ENCODE measurements at places on chromosomes 3 and 15.

DNA sequence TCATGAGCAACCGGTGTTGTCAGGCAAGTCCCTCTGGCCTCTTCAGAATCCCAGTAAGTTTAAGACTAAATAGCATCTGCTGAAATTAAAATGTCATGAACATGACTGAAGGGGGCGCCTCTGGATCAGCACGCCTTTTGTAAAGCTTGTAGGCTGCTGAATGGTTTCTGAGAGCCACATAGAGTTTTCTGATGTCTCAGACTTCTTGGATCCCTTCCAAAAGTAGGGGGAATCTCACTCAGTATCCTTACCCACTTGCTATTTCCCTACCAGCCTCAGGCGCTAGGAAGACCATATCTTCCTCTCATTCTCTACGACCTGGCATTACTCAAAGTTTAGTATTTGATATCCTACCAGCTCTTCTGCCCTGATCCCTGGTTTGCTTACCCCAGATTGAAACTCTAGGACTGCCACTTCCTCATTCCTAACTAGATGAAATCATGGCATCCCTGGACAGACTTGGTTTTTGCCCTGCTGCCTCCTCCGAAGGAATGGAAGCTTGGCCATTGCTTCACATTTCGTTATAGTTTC, 62.7 kb upstream of the CD47 start:
- DNase-seq = peak; percentile 12

DNA sequence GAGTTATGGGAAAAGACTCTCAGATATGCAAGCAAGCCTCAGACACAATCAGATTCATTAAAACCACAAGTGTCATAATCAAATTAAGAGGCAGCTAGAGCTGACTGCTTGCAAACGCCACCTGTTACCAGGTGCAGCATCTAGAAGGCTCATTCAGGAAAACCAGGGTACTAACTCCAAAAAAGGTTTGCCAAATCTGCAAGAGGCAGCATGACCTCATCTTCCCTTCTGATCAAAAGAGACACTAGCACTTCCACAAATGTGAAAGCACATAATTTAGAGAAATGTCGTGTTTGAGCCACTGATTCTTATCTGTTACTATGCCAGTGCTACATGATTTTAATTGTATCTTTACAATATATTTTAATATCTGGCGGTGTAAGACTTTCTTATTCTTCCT, 123.3 kb upstream of the NANOGP8 start:
- DNase-seq = no peak

- no peak for DNase-seq
Observed at GRCh38 chr15:81357180-81357686, 16.8 kb downstream of the TMC3 start.

GRCh38 chr3:46829699-46830208, 33.5 kb downstream of the MYL3 start:
- DNase-seq = no peak

DNA sequence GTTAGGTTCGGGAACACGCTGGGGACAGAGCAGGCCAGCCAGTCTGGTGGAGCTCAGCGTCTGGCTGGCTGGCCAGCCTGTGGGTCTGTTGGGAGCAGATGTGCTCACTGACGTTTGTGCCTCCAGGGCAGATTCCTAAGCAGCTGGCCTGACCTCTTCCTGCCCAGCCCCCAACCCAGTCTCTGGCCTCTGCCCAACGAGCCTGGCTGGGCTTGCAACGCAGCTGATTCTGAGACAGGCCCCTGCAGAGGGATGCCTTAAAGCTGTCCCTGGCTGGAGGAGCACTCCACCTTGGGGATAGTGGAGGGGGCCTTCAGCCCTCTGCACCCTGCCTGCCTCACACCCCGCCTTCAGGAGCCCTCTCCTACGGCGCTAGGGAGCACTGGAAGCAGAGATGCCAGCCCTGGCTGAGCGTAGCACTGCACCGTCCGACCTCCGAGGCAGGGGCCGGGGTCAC, 46.0 kb downstream of the KLF13 start:
- no peak for DNase-seq

DNA sequence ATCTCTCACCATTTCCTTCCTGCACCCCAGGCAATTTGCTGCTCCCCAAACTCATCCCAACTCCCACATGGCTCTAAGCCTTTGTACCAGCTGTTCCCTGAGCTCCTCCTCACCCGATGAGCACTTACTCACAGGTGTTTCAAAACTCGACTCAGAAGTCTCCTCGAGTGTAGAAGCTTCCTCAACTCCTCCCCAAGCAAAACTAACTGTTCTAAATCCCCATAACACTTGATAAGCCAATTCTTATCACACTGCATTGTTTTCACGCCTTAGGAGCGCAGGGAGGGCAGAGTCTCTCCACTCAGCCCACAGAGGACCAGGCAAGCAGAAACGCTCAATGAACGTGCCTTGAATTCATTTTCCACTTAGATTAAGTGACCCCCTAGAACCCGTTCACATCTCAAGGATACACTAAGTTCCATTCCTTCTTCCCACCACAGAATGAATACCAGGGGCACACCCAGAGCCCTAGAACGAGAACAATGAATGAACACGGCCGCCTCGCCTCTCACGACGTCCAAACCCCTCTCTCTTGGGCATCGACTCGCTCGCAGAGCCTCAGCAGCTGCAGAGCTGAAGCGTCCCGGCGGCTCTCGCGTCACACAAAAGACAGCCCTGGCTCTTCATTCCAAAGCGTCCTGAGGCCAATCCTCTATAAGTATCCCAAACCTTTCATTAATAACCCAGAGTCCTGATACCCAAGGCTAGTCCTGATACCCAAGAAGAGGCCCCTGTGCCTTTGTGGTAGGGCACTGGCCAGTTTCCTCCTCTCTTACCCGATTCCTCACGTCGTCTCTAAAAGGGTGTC, 1.1 kb downstream of the RAF1 start:
- no peak for DNase-seq

DNA sequence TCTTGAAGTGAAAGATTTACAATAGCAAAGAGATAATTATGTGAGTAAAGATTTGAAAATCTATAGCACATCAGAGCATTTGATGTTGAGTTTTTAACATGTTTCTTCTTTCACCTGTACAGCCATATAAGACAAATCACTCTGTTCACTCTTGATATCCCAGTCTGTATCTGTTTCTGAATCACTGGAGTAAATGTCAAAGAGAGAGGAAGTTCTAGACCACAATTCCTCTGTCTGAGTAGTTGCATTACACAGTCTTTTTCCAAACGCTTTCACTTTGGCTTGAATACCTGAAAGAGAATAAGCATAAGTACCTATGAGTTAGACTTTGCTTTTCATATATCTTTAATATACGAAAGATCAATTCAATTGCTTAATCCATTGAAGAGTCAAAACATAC, 9.9 kb downstream of the THAP10 start:
- no peak for DNase-seq

- DNase-seq = no peak
Observed at GRCh38 chr3:21962456-21962855, 211.4 kb upstream of the ZNF385D start.

DNA sequence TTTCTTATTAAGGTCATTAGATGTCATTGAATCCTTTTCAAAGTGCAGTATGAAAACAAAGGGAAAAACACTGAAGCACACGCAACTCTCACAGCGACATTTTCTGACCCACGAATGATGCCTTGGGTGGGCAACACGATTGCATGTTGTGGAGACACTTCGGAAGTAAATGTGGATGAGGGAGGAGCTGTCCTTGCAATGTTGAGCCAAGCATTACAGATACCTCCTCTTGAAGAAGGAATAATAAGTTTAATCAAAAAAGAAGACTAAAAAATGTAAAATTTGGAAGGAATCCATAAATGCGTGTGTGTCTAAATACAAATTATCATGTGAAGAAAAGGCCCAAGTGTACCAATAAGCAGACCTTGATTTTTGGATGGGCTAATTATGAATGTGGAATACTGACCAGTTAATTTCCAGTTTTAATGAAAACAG, 16.9 kb downstream of the THBS1 start:
- DNase-seq = no peak

DNA sequence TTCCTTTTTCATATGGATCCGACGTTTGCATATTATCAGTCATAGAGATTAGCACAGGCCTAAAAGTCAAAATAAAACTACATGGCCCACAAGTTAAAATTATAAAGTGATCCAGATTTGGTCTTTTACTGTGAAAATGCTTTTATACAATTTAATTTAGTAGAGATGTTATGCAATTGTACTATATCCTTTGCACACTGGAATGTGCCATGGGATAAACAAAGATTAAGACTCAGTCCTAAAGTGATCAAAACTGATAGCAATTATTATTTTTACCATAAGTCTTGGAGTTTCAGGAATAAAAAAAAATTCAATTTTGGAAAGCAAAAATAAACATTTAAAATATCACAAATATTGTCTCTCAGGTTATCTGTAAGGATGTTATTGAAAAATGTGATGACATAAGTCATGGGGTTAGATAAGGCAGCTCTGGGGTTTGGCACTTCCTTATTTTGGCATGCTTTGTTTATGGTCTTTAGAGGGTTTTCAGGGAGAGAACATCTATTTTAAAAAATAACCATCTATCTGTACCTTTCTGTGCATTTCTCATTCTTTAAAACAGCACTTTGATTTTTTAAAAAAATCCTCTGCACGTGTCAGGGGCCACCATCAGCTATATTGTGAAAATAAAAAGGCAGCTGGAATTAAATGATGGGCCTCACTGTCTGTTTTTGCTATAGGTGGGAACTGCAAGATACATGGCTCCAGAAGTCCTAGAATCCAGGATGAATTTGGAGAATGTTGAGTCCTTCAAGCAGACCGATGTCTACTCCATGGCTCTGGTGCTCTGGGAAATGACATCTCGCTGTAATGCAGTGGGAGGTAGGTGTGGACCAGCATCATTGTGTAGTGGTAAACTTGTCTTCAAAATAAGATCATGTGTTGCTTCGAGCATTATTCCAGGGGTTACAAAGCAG, 67.3 kb downstream of the TGFBR2 start:
- no peak for DNase-seq

- no peak for DNase-seq
Observed at GRCh38 chr15:47184908-47185801, 532.1 kb upstream of the SEMA6D start.
